NCI-H748 treated with DMSO at 0.1 percent for 48 hours (cell line): ENCODE measurements at places on chromosomes 6 and 20.

GRCh38 chr20:31790401-31790800 is 28.8 kb upstream of the MYLK2 start:
- no peak for DNase-seq

DNA sequence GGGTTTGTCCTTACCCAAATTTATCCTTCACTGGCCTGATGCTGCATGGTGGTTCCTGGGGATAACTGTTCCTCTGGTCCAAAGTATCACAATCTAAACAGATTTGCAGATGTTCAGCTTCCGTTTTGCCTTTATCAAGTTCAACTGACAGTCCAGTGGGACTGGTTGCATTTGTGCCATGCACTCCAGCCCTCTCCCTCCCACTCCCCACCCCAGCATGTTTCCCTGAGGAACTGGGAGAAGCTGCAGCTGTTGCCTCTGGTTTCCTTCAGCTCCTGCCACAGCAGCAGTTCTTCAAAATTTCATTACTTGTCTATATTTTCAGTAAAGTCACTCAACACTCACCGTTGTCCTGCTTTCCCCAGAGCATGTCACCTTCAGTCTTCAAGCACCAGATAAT is 39.5 kb upstream of the KIF16B start:
- no peak for DNase-seq

GRCh38 chr6:129889580-129889979 is 28.5 kb upstream of the TMEM244 start:
- DNase-seq = no peak

GRCh38 chr6:5116243-5116991 is 31.3 kb downstream of the PPP1R3G start:
- DNase-seq = no peak

GRCh38 chr6:66848244-66848953 is 1141.4 kb upstream of the EYS start:
- no peak for DNase-seq

DNA sequence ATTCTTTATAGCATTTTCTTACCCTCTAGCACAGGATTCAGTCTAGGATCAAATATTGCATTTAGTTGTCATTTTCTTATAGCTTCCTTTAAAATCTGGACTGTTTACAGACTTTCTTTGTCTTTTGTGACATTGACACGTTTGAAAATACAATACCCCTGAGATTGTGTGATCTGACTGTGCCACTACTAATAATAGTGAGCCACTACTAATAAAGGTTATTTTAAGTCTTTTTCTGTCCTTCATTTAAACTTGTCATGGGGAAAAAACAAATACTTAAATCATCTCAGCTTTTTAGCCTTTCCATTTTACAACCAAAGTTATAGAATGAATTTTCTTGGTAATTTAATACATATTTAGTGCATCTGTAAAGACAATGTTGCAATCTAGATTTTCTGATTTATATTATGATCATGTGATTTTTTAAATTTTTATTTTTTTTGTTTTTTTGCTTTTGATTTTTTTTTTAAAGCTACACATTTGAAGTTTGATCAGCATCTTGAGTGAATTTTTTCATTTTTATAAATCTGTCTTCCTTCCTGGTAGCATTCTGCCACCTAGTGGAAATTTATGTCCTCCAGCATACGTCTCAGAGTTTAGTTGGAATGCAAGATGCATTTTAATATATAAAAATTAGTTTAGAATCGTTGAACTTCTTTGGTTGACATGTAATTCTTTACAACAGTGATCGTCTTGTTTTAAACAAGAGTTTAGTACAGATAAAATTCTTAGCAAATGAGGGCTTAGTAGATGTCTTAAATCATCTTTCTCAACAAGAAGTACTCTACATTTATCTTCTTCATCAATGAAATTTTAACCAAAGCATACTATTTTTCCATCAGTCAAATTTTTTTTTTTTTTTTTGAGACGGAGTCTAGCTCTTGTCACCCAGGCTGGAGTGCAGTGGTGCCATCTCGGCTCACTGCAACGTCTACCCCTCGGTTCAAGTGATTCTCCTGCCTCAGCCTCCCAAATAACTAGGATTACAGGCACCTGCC is 119.4 kb downstream of the NCOA3 start:
- DNase-seq = no peak
